ENCODE measurements at places on chromosomes 5 and 9.

GRCh38 chr9:89611425-89611824 is 6.6 kb downstream of the GADD45G start:
- DNase-seq, result no peak

DNA sequence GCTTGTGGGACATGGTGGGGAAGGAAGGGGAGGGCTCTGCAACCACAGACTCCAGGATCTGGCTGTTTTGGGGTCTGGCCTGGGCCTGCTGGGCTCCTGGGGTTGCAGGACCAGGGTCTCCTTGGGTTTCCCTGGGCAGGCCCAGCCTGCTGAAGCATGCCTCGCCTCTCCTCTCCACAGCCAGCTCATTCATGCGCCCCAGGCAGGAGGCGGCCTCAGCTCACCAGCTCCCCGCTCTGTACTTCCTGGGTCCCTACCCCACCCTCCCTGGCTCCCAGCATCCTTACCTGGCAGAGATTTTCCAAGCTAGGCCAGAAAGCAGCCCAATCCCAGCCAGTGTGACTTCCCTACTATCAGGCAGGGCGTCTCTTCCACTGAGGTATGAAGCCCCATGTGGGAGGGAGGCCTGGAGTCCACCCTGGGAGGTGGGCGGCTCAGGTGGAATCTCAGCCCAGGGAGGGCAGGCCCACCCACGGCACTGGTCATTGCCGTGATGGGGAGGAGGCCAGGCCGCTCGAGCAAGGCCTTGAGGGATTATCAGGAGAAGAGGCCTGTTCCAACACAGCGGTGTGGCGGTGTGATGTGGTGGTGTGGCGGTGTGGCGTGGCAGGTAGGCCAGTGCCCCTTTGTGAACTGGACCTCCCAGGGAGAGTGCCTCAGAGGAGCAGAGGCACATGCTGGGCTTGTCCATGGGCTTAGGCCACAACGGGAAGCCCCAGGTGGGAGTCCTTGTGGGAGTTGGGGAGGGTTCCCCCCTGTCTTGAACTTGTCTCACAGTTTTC is 103.4 kb downstream of the DAB2IP start:
- DNase-seq, result no peak

- DNase-seq, result peak; percentile 61
Observed at GRCh38 chr9:19720377-19720776, 68.5 kb downstream of the SLC24A2 start.

- no peak for DNase-seq
Observed at GRCh38 chr5:148387325-148387724, 3.6 kb downstream of the FBXO38 start.

GRCh38 chr5:93580927-93581445 is at the start of gene NR2F1-AS1:
Gene NR2F1-AS1, minus strand, starts transcription at chr5:93581219.
- DNase-seq, result no peak

GRCh38 chr5:68237715-68238114 is 22.2 kb downstream of the PIK3R1 start:
- no peak for DNase-seq

DNA sequence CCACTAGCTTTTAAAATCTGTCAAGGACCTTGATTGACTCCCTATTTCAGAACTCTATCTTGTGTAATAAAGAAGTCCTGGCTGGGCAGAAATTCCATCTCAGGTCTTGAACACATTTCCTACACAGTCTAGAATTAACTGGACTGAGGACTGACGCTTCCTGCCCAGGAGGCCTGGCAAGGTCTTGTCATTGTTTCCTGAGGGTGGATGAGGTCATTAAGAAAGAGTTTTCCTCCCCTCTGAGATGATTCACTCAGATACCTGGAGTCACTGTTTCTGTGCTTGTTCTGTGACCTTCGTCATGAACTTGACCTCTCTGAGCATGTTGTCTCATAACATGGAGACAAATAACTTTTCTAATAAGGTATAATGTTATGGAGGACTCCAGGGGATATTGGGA is 10.0 kb downstream of the MTAP start:
- peak; percentile 95 for DNase-seq

GRCh38 chr9:138114501-138115245 is 237.1 kb downstream of the CACNA1B start:
- no peak for DNase-seq

GRCh38 chr5:98775246-98776065 is 2.0 kb downstream of the RGMB start:
- DNase-seq, result peak; percentile 30

DNA sequence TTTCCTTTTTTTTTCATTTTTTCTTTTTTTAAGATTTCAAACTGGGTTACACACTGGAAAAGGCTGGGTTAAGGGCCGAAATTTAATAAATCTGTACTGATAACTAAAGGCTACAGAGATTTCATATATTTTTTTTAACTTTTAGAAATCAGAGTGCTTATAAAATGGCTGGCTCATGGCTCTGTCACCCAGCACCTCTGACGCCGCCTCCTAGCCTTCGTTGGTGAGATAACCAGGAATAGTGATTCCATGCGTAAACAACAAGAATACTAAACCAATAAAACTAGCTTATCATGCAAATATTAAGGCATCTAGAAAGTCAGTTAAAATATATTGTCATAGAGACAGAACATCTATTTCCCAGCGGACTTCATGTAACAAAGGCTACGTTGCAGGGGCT is 226.4 kb downstream of the NFIB start:
- DNase-seq, result no peak

DNA sequence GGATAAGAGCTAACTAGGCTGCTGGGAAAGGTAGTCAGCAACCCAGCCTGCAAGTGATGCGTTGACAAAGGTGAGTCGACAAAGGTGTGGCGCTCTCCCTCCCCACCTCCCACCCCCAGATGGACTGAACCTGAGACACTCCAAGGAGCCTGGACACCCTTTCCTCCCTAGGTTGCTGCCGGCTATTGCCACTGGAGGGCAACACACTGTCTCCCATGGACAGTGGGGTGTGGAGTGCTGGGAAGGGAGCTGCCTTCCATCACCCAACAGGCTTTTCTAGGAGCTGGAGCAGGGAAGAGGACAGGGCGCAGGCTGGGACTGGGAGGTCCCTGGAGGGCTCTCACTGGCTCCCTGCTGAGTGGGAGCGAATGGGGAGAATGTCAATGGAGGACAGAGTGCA is 75.4 kb upstream of the ARAP3 start:
- no peak for DNase-seq

DNA sequence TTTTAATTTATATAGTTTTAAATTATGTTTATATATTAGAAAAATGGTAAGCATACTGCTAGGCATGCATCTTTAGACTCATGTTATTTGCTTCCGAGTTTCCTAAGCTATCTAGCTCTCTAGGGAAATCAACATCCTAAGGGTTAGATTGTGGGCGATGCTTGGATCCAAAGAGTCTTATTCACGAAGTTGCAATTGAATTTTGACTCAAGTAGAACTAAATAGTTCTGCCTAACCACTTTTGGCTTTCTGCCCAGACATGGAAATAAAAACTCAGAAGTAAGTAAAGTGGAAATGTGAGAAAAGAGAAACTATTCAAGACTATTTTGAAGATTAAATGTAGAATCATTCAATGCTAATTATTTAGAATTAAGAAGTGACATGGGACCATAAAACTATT is 440.4 kb downstream of the CDH18 start:
- no peak for DNase-seq

GRCh38 chr9:1051210-1051583 is 1.0 kb downstream of the DMRT2 start:
- peak; percentile 76 for DNase-seq

DNA sequence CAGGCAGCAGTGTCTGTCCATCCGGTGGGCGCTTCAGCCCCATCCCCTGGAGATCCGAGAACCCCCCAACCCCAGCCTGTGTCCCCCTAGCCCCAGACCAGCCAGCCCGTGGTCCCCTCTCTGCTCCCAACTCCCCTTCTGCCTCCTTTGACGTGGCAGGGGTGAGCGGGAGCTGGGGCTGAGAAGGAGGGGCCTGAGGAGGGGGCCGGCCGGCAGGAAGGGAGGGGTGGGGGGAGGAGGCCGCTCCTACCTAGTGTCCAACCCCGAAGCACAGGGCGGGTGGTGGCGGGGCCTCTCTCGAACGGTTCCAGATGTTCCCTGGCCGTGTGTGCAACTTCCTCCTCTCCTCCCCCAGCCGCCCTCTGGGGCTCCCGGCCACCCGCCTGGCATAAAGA is 31.0 kb downstream of the GOLGA2 start:
- DNase-seq, result no peak

GRCh38 chr5:96196890-96197289 is 235.2 kb upstream of the ELL2 start:
- no peak for DNase-seq

- no peak for DNase-seq
Observed at GRCh38 chr9:85020791-85021190, 351.3 kb downstream of the NTRK2 start.

GRCh38 chr5:124796495-124796894 is 50.1 kb upstream of the ZNF608 start:
- no peak for DNase-seq

GRCh38 chr9:85402551-85402950 is 339.2 kb downstream of the AGTPBP1 start:
- no peak for DNase-seq

GRCh38 chr5:124289130-124289529 is 457.3 kb downstream of the ZNF608 start:
- no peak for DNase-seq

GRCh38 chr5:891837-892393 is 686 bp downstream of the BRD9 start:
- DNase-seq, result peak; percentile 37

GRCh38 chr5:106085136-106085535 is 1585.6 kb downstream of the EFNA5 start:
- DNase-seq, result no peak

DNA sequence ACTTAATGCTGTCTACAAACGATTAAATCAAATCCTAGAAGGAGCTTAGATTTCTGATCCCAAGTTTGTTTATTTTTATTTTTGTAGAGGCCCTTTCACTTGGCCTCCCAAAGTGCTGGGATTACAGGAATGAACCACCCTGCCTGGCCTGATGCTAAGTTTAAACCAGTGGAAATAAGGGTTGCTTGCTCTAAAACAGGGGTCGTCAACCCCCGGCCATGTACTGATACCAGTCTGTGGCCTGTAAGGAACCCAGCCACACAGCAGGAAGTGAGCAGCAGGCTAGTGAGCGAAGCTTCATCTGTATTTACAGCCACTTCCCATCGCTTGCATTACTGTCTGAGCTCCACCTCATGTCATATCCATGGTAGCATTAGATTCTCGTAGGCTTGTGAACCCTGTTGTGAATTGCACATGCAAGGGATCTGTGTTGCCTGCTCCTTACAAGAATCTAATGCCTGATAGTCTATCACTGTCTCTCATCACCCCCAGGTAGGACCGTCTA is 11.4 kb downstream of the TTC1 start:
- DNase-seq, result no peak

DNA sequence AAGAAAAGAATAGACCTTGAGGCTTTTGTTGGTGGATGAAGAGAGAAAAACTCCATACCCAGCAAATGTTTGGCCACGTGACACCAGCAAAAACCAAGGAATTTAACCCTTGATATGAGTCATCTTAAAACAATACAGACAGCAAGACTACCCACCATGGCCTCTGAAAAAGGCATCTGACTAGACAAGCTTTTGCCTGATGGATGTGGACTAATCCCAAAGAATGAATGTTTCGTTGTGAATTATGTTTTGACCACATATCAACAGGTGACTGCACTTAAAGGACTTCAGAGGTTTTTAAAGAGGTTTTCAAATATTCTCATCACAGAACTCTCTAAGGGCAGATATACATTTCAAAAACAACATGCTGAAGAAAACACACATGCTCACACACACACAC is 33.0 kb upstream of the SLC1A3 start:
- peak; percentile 7 for DNase-seq

DNA sequence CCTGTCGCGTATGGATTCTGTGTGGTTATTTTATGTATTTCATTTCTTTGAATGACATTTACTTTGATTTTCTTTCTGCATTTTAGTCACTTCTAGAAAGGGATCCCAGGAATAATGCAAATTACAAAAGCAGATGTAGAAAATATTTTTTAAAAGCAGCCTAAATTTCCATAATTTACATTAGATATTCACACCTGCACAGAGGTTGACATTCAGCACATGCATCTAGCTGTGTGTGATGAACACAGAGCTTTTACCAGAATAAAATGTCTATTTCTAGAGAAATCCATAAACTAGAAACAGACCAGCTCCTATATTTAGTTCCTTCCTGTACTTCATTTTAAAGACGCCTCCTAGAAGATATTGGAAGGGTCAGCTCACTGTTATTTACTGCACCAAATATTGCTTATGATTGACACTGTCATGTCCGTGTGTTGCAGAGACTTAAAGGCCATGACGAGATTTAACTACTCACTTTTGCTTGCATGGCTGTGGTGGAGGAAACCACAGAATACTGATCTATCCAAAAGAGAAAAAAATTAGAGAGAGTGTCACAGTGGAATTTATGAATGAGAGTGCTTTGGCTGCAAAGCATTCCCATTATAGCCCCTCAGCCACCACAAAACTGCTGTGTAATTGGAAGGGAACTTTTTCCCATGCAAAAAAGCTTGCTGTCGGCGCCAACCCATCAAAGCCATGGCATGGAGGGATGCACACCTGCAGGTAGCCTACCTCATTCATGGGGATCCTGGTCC is 58.1 kb downstream of the EBF1 start:
- no peak for DNase-seq

GRCh38 chr5:16577677-16578076 is 39.1 kb downstream of the RETREG1 start:
- no peak for DNase-seq

- no peak for DNase-seq
Observed at GRCh38 chr5:173238312-173239232, 3.6 kb upstream of the NKX2-5 start.

DNA sequence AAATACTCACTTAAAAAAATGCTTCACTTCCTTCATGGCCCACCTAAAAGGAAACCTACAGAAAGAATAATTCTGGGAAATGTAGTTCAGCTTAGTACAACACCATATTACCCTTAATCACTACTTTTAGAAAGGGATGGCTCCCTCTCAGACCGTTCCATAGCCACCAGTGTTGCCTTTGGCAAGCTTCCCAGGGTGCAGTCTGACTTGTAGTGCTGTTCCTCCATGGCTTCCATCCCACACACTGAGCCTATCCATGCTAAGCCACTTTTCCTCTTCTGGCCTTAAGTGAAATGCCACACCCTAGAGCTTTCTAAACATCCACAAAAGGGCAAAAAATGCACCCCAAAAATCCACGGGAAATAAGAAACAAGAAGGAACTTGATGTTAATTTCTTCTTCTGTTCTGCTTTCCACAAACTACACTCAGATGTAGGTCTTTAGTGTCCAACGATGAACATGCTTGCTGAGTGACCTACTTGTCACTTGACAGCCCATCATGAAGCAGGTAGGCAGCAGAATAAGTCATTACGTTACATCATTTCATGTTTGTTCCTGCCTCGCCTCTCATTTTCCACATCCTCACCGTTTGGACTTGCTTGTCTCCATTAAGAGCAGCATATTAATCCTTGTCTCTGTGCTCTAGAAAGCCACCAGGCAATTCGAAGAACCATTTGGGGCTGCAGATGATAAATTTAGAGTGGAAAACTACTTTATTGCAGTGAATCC is 391.1 kb upstream of the GRAMD2B start:
- DNase-seq, result no peak
